Activated naive CD4-positive, alpha-beta T cell treated with anti-CD3 and anti-CD28 coated beads, Interleukin-2, amount 50 U/mL, for 16 hours (primary cell): ENCODE measurements at places on chromosomes 4 and X.

DNA sequence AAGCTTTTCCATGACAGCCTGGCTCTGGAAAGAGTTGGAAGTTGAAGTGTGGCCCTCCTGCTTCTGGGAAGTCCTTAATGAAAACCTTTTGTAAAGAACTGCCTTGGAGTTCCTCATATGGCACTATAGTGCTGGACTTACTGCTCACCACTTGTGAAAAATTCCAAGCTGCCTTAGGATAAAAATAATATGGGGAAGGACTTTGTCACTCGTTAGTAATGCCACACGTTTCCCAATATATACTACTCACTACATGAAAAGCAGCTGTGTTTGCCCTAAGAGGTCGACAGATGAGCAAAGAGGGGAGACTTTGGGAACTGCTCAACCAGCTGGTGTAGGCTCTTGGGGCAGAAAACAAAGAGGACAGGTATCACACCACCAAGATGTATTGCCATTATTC, 11.7 kb downstream of the OPHN1 start:
- no peak for DNase-seq

DNA sequence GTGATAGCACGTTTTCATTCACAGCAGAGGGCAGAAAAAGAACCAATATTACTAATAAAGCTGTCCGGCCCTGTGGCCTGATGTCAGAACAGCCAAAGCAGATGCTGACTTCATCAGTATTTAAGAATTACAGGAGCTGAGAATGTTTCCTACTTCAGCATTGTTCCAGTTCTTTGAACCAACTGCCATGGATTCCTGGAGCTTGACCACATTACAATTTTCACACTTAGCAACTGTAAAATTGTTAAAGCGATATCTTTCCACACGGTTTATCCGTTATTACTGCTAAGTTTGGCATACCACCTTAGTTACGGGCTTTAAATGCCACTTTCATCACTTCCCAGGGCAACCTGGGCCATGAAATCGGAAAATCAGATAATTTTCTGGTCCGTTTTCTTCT, 118.2 kb downstream of the EPHA5 start:
- DNase-seq, result no peak

- DNase-seq, result no peak
Observed at GRCh38 chr4:122657553-122657952, 36.7 kb upstream of the IL21 start.

DNA sequence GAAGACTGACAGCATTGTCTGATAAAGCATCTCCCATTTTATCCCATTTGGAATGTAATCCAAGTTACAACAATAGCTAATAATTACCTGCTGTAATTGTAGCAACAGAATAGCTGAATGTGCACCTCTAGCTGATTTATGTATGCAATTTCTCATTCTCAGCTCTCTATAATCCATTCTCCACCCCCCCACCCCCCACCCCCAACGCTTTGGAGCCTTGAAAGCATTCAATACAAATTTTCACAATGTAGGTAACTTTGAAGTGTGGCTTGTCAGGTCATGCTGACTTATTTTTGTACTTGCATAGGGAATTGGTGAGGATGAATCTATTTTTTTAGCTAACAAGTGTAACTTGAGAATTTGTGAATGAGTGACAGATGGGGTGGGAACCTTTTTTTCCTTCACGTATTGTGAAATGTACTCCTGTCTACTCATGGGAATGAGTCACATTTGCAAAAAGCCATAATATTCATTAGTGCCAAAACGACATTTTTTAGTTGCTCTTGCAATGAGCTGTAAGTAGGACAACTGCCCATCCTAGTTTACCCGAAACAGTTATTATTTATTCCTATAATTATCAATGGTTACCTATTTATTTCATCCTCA, 159.3 kb downstream of the PALLD start:
- DNase-seq, result no peak

DNA sequence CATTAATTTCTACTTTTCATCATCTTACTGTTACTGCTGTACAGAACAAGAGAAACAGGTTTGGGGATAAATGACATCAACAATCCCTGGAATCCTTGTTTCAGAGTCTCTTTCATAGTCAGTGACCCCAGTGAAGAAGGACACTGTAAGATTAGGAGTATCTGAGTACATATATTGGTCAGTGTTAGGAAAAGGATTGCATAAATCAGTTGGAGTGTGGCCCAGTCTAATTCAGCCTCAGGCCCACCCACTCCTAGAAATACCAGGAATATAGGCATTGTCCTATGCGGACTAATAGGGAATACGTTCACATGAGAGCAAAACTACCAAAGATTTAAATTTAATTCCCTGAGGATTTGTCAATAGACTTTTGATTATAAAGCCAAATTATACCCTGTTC, 237.8 kb downstream of the LDB2 start:
- DNase-seq, result no peak

GRCh38 chr4:140388015-140388414, 14.6 kb downstream of the SCOC start:
- no peak for DNase-seq

DNA sequence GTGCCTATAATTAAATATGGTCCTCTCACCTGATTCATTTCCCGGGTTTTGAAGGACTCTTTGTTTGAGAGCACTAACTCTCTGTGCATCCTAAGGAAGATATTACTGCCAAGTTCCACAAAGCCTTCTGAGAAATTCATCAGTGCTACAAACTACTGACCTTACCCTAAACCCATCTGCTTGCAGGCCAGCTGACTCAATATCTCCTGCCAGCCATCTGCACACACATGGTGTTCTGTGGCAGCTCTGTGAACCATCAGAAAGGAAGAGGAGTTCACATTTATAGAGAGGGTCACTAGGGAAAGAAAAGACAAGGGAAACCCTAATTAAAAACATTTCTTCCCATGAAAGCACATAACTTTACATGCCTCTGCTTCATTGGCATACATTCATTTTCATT, 156.7 kb downstream of the ATP10D start:
- no peak for DNase-seq

DNA sequence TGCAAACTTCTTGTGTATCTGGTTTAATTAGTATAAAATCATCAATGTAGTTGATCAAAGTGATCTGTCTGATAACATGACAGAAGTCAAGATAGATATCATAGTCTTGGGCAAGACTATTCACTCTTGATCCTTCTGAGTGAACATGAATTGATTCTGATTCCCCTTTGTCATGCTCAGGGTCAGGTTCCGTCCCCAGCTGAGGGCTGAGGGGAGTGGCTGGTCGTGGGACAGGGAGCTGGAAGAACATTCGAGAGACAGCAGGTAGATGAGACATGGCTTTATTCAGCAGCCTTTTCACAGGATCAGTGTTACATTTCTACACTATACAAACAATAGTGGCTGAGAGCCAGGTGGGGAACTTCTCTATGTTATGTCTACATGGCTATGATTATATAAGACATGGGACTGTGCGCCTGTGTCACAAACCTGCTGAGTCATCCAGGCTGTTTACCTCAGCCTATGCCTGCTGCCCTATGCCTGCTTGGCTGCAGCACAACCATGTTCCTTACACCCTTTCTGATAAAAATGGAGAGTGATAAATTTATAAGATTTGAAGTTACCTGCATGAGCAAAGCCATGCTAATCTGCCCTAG, 586.9 kb upstream of the NR3C2 start:
- DNase-seq, result no peak

GRCh38 chr4:124224256-124224655, 488.3 kb downstream of the ANKRD50 start:
- no peak for DNase-seq

- no peak for DNase-seq
Observed at GRCh38 chr4:71126719-71127118, 133.3 kb downstream of the DCK start.

DNA sequence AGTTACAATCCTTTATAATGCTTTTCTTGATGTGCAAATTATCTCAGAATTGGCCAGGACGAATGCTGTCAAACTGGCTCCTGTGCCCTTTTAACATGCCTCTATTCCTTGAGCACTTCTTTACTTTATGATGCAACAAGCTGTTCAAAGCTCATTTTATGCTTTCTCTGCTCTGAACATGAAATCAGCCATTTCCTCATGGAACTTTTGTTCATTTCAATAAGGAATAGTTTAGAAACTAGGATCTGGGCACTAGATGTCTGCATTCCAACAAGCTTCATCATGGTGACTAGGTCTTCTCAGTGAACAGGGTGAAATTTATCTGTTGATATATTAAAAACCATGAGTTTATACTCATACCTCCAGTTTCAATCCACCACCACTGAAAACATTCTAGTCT, 87.3 kb upstream of the TEX13A start:
- no peak for DNase-seq

DNA sequence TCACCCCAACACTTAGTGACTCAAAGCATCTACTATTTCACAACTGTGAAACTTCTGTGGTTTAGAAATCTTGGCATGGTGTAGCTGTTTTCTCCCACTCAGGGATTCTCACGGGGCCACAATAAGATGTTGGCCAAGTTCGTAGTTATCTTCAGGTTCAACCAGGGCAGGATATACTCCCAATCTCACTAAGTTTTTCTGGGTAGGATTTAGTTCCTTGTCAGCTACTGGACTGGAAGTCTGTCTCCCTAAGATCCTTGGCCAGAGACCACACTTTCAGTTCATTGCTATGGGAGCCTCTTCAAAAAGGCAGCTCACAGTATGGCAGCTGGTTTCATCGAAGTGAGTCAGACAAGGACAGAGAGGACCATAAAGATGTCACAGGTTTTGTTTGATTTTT, 111.7 kb upstream of the PDHA2 start:
- no peak for DNase-seq

DNA sequence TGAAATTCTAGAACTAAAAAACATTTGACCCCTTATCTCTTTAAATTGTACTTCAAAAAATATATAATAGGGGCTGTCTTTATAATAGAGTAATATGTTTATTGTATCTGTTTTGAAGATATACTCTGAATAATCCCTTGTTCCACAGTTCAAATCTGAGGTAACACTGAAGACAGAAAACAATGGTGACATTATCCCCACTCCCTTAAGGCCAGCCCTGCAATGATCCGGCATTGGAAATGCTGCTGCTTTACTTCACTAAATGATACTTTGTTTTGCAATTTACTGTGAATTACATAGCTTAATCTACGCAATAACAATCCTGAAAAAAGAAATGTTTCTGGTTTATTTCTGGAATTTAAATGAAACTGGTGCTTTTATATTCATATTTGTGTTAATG, 34.4 kb upstream of the ZFP42 start:
- no peak for DNase-seq
